ENCODE measurements at places on chromosomes 5 and 9.

- DNase-seq, result no peak
These were observed 90.8 kb downstream of the HRH2 start for GRCh38 chr5:175748650-175749049.

DNA sequence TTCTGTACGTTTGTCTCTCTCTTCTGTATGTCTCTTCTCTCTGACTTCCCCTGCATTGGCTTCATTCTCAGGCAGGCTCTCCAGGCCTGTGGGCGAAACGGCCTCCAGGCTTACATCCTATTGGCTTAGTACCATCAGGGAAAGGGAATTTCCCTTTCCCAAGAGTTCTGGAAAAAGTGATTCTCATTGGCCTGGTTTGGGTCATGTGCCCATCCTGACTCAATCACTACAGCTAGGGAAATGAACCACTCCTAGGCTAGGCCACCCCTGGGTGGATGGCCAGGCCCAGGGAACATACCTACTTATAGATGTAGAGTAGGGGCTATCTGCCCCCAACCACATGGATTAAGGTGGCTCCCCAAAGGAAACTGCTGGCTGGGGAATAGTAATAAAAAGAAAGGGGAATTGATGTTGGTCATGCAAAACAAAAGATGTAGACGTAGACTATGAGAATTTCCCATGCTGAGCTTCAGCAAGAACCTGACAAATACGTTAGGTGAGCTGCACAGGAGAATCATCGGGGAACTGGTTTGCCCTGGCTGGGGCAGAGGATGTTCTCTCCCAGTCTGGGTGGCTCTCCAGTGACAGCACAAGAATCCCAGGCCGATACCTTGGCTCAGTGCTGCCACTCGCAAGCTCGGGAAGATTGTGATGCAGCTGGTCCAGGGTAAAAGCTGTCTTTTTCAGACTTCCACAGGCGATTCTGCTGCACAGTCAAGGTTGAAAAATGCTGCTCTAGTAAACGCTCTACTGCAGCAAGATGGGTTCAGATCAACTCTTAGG lies 3.7 kb upstream of the EGR1 start:
- no peak for DNase-seq

DNA sequence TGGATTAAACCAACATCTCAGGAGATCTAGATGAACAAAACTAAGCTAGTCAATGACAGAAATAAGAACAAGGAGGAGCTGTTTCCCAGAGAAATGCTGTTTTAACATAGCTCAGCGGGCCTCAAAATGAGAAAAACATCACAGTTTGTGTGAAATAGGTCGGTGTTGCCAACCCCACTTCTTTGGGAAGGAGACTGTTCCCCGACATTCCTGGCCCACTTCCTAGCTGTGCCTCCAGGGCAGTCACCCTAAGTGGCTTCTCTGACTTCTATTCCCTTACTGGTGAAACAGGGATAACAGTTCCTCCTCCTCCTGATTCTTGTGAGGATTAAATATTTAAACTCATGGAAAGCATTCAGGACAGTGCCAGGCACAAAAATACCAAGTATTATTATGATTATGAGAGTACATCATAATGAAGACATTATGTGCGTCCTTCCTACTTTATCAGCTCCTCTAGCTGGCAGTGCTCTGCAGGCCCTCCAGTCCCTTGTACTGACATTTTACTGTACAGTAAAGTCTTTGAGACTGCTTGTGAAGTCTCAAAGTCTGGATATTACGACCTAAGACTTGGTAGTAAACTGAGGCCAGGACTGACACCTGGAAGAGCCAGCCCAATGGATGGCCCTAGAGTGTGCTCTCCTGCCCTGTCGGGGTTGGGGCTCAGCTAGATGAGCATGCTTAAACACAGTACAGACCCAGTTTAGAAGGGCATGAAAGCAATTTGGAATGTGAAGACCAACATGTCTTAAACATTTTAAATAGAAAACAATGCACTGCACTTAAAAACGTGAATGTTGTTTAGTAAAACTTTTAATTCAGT lies 7.3 kb downstream of the ISCA1 start:
- DNase-seq, result no peak

- no peak for DNase-seq
These were observed 203.7 kb upstream of the MSX2 start for GRCh38 chr5:174520420-174521396.

- DNase-seq, result no peak
These were observed 221.2 kb upstream of the IRX4 start for GRCh38 chr5:2103940-2104339.
